ENCODE measurements at places on chromosomes 3 and 15.
A peak's percentile ranks its signal among the peaks of the same experiment; 100 is the strongest.

- no peak for DNase-seq
These were observed 3.8 kb downstream of the NRROS start for GRCh38 chr3:196643201-196643749.

- no peak for DNase-seq
These were observed 50.2 kb downstream of the SLCO2A1 start for GRCh38 chr3:133979553-133979952.

DNA sequence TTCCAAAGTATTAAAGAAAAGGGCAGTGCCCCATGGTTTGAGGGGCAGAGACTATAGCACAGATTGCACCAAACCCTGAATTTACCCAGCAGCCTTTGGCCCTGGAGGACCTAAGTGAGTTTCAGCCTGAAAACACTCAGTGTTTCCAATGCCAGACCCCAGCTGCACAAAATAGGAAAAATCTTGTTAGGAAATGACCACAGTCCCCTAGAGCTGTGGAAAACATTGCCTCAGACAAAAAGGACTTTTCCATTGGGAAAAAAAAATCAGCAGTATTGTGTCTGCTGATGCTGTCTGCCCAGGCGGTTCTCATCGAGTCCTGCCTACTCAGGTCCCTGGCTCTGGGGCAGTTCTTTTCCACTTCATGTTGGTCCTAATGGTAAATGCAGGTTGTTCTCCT, 121.7 kb upstream of the DLG1 start:
- DNase-seq = no peak

DNA sequence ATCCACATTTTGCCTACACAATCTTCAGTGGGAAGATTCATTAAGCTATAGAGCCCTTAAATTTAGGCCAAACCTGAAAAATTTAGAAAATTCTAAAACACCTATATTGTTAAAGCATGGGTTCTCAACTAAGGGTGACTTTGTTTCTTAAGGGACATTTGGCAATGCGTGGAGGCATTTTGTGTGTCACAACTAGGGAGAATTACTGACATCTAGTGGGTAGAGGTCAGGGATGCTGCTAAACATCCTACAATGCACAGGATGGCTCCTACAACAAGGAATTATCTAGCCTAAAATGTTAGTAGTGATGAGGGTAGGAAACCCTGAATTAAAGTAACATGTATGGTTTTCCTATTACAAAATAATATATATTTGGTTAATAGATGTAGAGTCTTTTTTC, 55.8 kb downstream of the TBC1D5 start:
- no peak for DNase-seq

- no peak for DNase-seq
These were observed 1.8 kb upstream of the SAMMSON start for GRCh38 chr3:69997631-69998307.

DNA sequence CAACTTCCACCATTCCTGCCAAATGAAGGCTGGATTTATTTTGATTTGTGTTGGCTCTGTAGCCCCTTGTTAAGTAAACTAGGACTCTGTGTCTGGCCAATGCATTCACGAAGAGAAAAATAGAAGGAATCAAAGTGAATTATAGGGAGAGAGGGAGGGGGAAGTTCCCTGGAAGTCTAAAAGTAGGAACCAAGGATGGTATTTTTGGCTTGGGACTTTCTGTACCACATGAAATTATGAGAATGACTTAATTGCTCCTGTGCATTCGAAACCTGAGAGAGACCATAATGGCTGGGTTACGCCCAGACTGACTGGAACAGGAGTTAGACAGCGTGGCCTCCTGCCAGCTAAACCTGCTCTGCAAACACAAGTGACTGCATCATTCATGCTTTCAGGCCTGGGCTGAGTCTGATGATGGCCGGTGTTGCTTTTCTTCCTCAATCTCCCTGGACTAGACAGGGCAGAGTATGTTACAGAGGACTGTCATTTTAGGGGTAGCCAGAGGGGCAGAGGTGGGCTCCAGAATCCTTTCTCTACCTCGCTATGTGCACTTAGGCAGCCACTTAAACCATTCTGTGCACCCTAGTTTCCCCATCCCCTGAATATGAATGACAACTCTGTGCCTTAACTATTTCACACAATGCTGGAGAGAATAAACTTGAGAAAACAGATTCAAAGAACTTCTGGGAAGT, 58.9 kb downstream of the MYO1E start:
- DNase-seq = peak; percentile 32

DNA sequence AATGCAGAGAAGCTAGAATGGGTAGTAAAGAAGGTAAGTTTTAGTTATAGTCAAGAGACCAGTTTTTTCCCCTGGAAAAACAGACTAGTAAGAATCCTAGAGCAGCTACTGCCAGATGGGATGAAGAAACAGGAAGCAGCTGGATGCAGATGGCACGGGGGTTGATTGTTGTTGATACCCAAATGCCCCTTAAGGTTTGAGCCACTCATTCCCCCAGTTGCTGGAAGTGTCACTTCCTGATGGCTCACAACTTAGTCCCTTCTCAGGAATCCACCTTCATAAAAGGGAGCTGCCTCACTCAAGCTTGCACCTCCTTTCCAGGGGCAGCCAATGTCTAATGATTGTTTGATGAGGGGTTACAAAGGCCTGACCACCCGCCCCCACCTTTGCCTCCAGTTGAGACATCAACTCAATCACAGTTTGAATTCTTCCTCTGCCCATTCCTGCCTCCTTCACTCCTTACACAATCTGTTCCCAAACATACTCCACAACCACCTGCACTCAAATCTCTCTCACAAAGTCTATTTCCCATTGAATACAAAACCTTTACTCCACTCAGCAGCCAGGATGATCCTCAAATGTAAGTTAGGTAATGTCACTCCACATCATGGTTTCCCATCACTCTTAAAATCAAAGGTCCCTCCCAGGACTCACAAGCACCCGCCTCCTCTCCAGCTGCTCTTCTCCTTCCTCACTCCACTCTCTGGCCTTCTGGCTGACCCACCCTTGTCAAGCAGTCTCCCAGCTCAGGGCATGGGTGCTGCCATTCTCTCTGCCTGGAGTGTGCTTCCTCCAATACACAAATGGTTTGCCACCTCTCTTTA, 450.1 kb upstream of the THBS1 start:
- no peak for DNase-seq

Measured in NCI-H226 (cell line).